ENCODE measurements at places on chromosomes 4 and X.
A peak's percentile ranks its signal among the peaks of the same experiment; 100 is the strongest.

GRCh38 chr4:73392936-73393335 lies 11.2 kb upstream of the ALB start:
- DNase-seq: no peak

DNA sequence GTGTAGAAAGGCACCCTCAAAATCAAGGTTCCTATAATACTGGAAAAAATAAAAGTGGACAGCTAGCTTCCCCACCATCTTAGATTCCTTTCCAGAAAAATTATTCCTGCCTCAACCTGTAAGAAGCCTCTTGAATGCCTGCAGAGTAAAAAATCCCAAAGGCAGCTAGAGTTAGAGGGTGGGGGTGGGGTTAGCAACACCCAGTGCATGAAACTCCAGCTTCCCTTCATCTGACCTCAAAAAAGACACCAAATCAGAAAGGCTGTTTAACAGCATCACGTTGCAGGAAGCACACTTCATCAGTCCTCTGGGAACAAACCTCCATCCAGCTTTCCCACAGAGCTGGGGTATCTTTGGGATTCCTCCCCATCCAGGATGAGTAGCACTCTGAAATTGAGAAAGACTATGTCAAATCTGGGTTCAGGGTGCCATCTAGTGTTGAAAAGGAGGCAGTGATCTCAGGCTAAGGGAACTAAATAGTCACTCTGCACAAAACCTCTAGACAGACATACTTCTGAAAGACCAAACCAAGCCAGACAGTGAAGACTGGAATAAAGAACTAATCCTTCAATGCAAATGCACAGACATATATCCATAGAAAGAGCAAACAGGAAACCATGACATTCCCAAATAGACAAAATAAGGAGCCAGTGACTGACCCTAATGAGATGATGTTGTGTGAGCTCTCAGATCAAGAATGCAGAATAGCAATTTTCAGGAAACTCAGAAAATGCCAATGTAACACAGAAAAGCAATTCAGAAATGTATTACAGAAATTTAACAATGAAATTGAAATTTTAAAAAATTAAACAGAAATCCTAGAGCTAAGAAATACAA lies 97.9 kb downstream of the ARHGEF9 start:
- no peak for DNase-seq

GRCh38 chrX:49162620-49163019 lies at the start of gene MAGIX:
MAGIX (plus strand) TSS chrX:49162758; CDS start chrX:49162890, 132 bp downstream.
- no peak for DNase-seq

GRCh38 chr4:169665046-169665737 lies 44.8 kb downstream of the CLCN3 start:
- no peak for DNase-seq

DNA sequence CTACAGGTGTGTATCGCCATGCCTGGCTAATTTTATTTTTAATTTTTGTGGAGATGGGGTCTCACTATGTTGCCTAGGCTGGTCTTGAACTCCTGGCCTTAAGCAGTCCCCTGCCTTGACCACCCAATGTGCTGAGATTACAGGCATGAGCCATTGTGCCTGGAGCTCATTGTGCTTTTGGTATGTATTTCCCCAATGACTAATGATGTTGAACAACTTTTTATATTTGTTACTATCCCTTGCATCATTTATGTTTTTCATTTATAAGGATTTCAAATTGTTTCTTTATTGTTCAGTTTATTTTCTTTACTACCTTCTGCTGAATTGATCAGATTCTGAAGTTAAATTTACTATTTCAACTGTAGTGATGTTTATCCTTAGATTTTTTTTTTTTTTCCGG lies 199.7 kb downstream of the CEP135 start:
- no peak for DNase-seq

DNA sequence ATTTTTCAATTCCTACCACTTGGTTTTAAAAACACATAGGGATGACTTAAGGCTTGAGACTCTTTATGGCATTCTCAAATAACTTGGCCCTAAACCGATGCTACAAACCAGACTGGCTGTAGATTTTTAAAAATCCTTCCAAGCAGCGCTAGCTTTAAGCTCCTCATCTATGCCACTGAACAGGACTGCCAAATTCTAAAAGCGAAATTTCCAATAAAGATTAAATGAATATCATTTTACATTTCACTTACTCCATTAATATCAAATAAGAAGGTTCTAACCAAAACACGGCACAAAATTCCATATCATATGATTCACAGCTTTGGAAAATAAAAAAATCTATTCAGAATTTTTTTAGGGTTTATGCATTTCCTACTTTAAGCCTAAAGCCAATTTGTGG lies 134.2 kb downstream of the FANCB start:
- no peak for DNase-seq

GRCh38 chr4:52106660-52107059 lies 55.6 kb downstream of the SPATA18 start:
- DNase-seq: no peak

DNA sequence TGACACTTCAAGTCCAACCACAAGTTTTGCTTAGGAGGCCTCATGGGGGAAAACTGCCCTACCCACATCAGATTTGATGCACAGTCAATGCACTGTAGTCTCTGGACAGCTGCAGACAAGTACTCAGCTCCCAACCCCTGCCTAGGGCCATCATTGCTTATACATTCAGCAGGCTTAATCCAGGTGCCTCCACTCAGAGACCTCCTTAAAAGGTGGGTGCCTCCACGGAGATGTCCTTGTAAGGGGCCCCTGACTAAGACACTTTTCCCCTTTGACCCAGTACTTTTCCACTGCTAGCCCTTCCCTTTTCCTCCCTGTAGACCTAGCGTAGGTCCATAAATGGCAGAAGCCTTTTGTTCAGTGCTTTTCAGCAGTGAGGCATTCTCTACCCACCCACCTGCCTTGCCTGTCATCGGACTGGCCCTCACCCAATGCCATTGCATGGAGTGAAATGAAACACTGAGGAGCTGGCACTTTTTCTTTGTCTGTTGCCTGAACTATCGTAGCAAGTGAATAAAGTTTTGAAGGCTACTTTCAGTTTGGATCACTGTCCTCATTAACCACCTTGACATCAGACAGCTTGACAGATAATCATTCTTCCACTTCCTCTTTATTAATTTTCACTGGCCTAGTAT lies 23.8 kb upstream of the PLK4 start:
- DNase-seq: no peak

- DNase-seq: peak; percentile 66
Measured at GRCh38 chrX:107713203-107713542, 62.4 kb downstream of the TSC22D3 start.

- DNase-seq: peak; percentile 15
Measured at GRCh38 chrX:111869639-111870034, 6.3 kb upstream of the TRPC5OS start.

DNA sequence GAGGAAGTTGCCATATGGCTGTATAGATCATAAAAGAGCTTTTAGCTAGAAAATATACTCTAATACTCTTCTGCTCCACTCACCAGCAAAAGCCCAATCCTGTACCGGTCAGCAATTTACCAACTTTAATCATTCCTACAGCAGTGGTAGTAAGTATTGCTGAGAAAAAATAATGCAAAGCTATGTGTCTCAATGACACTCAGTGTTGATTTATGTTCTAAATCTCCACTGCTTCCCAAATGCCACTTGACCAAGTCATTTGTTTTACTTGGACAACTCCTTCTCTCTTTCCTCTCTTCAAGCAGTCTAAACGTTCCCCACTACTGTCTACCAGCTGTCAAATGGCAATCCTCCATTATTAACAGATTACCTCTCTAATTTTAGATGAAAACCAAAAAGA lies 201.8 kb upstream of the GK2 start:
- DNase-seq: no peak

DNA sequence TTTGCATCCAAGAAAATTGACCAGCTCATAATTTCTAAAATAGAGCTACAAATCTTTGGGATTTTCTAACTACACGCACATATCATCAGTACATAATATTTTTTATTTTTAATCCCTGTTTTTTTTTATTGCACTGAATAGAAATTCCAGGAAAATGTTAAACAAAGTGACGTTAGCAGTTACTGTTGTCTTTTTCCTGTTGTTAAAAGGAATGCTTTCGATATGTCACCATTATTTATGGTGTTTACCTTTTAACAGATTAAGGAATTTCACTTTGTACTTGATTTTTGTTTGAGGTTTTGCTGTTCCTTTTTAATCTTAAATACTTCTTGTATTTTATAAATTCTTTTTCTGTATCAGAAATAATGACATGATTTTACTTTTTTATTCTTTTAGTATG lies 89.7 kb downstream of the TMEM144 start:
- DNase-seq: no peak

GRCh38 chrX:110363244-110363643 lies 4.6 kb downstream of the RTL9 start:
- DNase-seq: no peak

DNA sequence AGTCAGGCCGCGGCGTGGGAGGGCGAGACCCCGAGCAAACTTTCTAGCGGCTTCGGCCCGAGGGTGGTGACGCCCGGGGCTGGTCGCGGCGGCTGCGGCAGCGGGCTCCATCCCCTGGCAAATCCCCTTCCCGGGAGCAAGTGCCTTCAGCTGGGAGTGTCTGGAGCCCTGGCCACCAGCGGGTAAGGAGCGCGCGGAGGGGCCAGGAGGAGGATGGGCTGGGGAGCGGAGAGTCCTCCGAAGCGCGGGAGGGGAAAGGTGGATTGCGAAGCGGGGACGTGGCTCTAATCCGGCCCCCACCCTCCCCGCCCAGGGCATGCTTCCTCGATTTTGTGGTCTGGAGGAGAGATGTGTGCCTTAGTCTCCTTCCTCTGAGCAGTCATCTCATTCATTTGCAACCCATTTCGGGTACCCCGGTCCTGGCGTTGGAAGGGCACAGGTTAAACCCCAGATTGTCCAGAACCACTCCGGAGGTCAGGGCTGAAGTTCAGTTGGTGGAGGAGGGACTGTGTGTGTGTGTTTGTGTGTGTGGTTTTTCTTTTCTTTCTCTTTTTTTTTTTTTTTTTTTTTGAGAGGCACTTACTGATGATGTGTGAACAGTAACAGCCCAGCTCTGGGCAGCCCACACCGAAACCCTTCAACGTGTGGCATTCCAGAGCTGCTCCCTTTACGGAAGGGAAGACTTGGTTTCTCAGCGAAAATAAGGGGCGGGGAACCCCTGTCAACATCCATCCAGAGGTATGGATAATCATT lies 516 bp downstream of the SGMS2 start:
- DNase-seq: peak; percentile 50

DNA sequence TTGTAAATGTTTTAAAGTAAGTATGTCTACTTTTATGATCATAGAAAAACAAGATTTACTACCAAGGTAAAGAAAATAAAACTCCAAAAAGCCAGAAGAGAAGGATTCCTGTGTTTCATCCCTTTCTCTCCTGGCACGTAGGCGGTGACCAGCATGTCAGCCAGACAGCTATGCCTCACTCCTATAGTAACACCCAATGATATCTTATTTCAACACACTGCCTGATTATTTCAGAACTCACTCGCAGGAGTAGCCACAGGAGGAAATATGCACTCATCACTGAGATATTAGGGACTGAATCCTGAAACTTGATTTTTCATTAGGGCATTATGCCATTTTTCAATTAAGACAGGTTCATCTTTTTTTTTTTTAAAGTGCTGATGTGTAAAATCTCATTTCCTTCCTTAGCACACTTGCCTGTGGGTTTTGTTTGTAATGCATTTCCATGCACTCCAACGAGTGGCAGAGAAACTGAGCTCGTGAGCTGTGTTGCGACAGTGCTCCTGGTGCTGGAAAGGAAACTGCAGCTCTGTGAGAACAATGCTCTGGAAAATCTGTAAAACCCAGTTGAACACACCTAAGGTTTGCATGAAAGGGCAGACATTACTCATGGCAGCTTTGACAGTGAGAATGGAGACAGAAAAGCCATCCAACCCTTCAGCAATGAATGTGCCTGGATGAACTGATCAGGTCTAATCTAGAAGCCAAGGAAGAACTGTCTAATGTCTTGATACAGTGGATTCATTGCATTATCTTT lies 18.2 kb downstream of the RAI2 start:
- no peak for DNase-seq

GRCh38 chr4:55763996-55764395 lies 55.6 kb upstream of the EXOC1L start:
- DNase-seq: no peak

DNA sequence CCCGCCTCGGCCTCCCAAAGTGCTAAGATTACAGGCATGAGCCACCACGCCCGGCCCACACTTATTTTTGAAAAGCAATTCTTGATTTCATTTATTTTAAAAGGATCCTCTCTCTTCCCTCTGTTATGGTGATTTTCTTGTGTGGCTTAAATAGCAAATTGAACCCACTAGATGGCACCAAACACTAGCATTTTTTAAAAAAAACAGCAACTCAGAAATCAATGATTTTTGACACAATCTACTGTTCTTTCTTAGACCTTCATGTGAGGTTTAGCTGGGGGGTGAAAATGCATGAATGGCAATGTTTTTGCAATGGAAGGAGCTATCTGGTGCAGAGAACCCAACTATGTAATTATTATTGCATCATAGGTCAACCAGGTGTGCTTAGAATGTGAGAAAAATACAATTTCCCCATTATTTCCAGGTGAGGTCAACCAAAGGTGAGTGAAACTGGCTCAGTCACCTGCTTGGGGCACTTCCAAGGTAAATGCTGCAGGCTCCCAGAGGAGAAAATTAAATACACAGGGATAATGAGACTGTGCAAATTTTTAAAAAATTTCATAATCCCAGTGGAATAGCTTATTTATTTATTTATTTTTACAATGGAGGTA lies 226.7 kb upstream of the PRKX start:
- no peak for DNase-seq

DNA sequence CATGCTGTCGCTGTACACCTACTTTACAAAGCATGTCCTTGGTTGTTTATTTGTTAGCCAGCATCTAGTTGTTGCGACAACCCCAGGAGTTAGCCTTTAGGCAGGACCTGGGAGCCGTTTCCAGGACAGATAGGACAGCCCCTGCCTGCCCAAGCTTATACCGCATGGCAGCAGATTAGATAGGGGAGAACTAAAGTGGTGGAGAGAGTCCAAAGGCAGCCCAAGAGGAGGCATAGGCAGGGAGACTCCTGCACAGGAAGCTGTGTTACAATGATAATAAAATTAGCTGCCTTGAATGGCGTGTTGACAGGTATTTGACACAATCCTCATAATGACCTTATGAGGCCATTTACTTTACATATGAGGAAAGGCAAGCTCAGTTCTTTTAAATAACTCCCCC lies 13.0 kb downstream of the NSDHL start:
- no peak for DNase-seq

DNA sequence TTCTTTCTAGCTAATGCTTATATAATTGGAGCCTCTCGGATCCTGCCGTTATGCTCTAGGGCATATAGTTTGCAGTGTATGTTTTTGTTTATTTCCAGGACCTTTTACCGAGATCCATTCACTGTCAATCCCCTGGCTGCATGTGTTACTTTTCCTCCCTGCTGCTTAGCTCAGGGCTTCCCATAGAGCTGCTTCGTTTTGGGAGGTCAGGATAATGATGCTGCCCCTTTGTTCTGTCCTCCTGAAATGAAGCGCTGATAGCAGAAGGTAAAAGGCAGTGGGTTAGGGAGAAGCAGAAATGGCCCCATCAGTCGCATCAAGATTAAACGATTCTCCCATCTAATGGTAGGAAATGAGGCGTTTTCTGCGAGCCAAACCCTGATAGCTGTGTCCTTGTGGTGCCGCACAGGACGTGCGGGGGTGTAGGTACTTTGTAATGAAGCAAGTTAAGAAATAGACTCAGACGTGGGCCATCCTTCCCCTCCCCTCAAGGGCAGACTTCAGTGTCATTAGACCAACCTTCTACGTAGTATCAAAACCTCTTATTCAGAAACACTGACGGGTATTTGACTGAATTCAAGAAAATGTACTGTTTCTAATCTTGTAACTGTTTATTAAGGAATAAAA lies 37.3 kb downstream of the AFF2 start:
- no peak for DNase-seq

- DNase-seq: no peak
Measured at GRCh38 chrX:110172215-110172614, 145.7 kb downstream of the AMMECR1 start.
